ENCODE measurements at places on chromosomes 3 and 15.

DNA sequence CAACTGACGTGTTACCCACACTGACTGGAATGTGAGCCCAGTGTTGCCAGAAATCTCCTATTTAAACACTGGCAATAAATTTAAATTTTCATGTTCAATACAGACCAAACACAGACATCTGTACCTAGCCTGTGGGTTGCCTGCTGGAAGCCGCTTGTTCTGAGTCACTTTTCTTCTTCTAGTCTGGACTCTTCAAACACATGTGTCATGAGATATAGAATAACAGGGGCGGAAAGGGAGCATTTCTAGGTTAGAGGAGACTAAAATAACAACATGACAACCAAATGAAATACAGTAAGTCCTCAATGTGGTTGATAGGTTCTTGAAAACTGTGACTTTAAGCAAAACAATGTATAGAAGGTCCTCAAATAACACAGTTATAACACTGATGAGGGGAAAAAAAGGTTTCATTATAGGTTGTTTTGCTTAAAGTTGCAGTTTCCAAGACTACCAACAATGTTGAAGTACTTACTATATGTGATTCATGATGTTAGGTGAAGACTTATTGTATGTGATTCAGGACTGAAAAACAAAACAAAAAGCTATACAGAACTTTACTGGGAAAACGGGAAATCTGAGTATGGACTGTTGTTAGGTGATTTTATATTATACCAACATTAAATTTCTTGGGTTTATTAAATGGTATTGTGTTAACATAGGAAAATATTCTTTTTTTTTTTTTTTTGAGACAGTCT lies 63.1 kb downstream of the PRKAR2A start:
- DNase-seq, result no peak

DNA sequence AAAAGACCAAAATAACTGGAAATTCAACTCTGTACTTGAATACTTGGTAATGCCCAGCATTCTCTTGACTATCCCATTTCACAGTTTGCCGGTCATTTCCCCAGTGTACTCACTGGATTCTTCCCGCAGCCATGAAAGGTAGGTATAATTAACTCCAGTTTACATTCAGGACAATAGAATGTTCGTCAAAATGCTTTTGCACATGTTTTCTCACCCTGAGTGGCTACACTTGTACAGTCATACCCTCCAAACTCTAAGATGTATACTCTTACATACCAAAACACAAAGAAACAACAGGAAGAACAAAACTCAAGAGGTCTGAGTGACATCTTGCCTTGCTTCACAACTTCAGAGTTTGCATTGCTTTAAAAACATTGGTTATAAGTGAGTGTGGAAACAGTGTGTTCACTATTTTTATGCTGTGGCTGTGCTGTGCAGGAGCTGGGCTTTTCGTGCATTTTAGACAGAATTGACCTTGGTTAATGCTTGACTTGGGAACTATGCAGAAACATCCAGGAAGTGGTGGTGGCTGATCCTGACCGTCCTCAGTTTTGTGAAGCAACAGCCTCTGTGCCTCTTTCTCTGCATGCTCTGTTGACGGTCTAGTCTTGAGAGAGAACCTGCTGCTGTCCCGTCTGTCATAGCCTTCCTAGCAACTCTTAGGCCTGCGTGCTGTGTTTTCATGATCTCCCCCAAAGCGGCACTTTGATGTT lies 90.5 kb downstream of the IGF1R start:
- DNase-seq, result no peak

GRCh38 chr15:51403072-51403878 lies 61.8 kb downstream of the GLDN start:
- DNase-seq, result no peak

DNA sequence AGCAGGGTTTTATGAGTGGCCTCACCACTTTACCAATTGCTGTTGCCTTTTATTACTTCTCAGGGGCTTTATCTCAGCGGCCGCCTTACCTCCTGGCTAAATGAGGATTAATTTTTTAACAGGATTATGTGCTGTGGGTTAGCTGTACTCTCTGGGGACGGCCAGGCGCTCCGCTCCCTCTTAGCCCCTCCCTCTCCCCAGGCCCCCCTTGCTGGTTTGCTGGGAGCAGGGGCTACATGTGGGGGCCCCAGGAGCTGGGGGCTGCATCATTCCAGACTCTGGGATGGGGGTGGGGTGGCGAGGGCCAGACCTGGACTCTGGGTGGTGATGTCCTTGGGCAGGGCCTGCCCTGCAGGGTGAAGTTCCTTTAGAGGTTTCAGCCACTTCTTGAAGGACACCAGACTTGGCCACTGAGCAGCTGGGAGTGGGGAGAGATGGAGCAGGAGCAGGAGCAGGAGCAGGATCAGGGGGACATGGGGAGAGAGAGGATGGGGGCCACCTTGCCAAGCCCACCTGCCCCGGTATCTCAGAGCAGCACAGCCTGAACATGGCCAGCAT lies 196.1 kb downstream of the GOLGA6L6 start:
- DNase-seq, result no peak

DNA sequence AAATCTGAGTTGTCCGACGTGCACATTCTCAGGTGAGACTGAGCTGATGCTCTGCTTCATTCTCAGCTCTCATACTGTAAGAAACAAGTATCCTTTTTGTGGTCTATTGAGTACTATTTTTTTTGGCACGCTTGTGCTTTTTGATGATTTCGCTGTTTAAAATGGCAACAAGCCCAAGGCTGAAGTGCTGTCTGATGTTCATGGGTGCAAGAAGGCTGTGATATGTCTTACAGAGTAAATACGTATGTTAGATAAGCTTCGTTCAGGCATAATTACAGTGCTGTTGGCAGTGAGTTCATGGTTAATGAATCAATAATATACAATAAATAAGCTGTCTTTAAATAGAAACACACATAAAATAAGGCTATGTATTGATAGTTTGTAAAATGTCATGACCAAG lies 27.2 kb downstream of the AQR start:
- no peak for DNase-seq

Data from globus pallidus (tissue), 1 donor.